ENCODE measurements at places on chromosomes 4 and X. TPM values are rescaled to one million over a fixed set of nuclear protein-coding genes. Genes with fewer than 3 reads are reported as not detected.

HPGDS gene
- total RNA-seq = not detected

VSIG1 gene
- not detected for total RNA-seq

CNKSR2 gene
- total RNA-seq = 1.8 TPM

LONRF3 gene
- total RNA-seq = 13.4 TPM

TMPRSS11F gene
- total RNA-seq = not detected

CLIC2 gene
- 2.2 TPM for total RNA-seq

VGLL1 gene
- not detected for total RNA-seq

TLR3 gene
- total RNA-seq = 8.3 TPM

BMPR1B gene
- 0.25 TPM for total RNA-seq

COL4A6 gene
- not detected for total RNA-seq

INPP4B gene
- total RNA-seq = 6.2 TPM

All from natural killer cell (primary cell).